Smooth muscle cell of bladder (primary cell): ENCODE measurements at places on chromosomes 4 and X. TPM values are rescaled to one million over a fixed set of nuclear protein-coding genes. Genes with fewer than 3 reads are reported as not detected.

The MAMLD1 gene
- total RNA-seq, result 0.28 and 0.85 TPM in 2 replicates

The DDIT4L gene
- 4.6 and 5.9 TPM in 2 replicates for total RNA-seq

The NSG1 gene
- total RNA-seq, result 2.4 and 19.9 TPM in 2 replicates

The ADAM29 gene
- under 0.01 TPM in 1 of 2 replicates, not detected in the other for total RNA-seq

The MAOB gene
- 0.28 and 0.55 TPM in 2 replicates for total RNA-seq

The SPANXC gene
- not detected in 2 replicates for total RNA-seq

The GPR78 gene
- total RNA-seq, result 1.1 and 3.0 TPM in 2 replicates

The NCBP2L gene
- total RNA-seq, result not detected in 2 replicates

The GAGE1 gene
- total RNA-seq, result under 0.01 TPM in 1 of 2 replicates, not detected in the other

The DMRTC1 gene
- not detected in 2 replicates for total RNA-seq

The HAUS7 gene
- total RNA-seq, result 7.5 and 8.8 TPM in 2 replicates

The IRS4 gene
- under 0.01 TPM in 1 of 2 replicates, not detected in the other for total RNA-seq

The CT45A3 gene
- not detected in 2 replicates for total RNA-seq

The SSX1 gene
- 0.18 TPM in 1 of 2 replicates, not detected in the other for total RNA-seq

The FAAH2 gene
- total RNA-seq, result 0.28 TPM in 1 of 2 replicates, not detected in the other

The ZNF711 gene
- 0.14 and 0.37 TPM in 2 replicates for total RNA-seq

The SSX4 gene
- total RNA-seq, result not detected in 2 replicates

The ALB gene
- 0.09 and 0.14 TPM in 2 replicates for total RNA-seq

The CTPS2 gene
- total RNA-seq, result 7.0 and 8.0 TPM in 2 replicates

The MAGEA2B gene
- not detected in 2 replicates for total RNA-seq

The FGF13 gene
- 2.2 and 4.8 TPM in 2 replicates for total RNA-seq

The RIPPLY1 gene
- total RNA-seq, result 0.14 TPM in 1 of 2 replicates, not detected in the other

The CXXC4 gene
- under 0.01 and 0.09 TPM in 2 replicates for total RNA-seq

The SH3RF1 gene
- total RNA-seq, result 12.7 and 16.3 TPM in 2 replicates

The PHOX2B gene
- total RNA-seq, result not detected in 2 replicates

The CSAG3 gene
- total RNA-seq, result not detected in 2 replicates

The CABS1 gene
- not detected in 2 replicates for total RNA-seq

The ESX1 gene
- not detected in 2 replicates for total RNA-seq

The CDKL5 gene
- total RNA-seq, result 2.9 and 3.3 TPM in 2 replicates

The MAGEA11 gene
- under 0.01 and 0.09 TPM in 2 replicates for total RNA-seq

The FOXR2 gene
- not detected in 2 replicates for total RNA-seq

The ZMAT1 gene
- under 0.01 and 0.09 TPM in 2 replicates for total RNA-seq

The NLGN4X gene
- 0.14 and 0.55 TPM in 2 replicates for total RNA-seq

The FRMPD3 gene
- total RNA-seq, result not detected in 2 replicates

The C4orf50 gene
- under 0.01 TPM in 1 of 2 replicates, not detected in the other for total RNA-seq

The WNK3 gene
- 0.14 and 0.28 TPM in 2 replicates for total RNA-seq

The TLR3 gene
- 2.0 and 2.7 TPM in 2 replicates for total RNA-seq
